ENCODE measurements at places on chromosomes 1 and 21.
A peak's percentile ranks its signal among the peaks of the same experiment; 100 is the strongest.

GRCh38 chr1:9321480-9321849 is 28.8 kb downstream of the SPSB1 start:
- no peak for DNase-seq

DNA sequence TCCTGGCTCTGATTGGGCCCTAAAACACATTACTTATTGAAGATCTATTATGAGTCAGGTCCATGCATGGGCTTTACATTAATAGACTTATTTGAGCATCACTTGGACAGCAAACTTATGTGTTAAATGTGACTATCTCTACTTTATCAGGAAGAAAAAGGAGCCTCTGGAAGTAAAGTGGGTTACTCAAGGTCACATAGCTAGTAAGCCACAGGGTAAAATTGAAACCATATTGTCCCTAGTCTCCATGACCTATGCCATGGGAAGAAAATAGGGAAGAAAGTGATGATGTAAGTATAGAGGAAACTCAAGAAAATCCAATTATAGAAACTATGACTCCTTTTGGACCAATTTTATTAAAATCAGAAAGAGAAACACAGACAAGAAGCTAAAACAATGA is 555.3 kb downstream of the NUF2 start:
- DNase-seq = no peak

- no peak for DNase-seq
These were observed 46.5 kb downstream of the COQ8A start for GRCh38 chr1:226986496-226987178.

- DNase-seq = no peak
These were observed 9.3 kb downstream of the TMEM39B start for GRCh38 chr1:32082022-32082421.

DNA sequence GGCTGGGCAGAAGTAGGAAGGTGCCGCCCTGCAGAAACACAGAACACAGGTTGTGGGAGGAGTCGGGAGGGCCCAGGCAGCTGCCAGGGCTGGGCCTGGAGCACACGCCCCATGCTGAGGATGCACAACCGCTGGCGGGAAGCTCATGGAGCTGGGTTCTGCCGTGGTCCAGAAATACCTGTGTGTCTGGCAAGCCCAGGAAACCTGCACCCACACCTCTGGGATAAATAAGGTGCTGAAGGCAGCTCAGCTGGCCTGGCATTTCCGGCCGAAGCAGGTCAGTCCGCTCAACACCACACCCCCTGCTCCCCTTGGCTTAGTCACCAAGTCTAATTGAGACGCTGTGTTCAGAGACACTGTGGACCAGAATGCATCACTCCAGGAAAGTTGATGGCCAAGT is 32.1 kb downstream of the CTNNBIP1 start:
- no peak for DNase-seq

- DNase-seq = no peak
These were observed 1.1 kb downstream of the TFAP2E start for GRCh38 chr1:35574125-35574654.

GRCh38 chr1:110846861-110847260 is 26.1 kb upstream of the CD53 start:
- DNase-seq = no peak

GRCh38 chr1:21216835-21217811 is 40.4 kb upstream of the EIF4G3 start:
- DNase-seq = peak; percentile 57

- DNase-seq = no peak
These were observed 147.5 kb downstream of the ZC3H11B start for GRCh38 chr1:219465212-219466093.

- no peak for DNase-seq
These were observed 774 bp upstream of the WDTC1 start for GRCh38 chr1:27233667-27234048.

GRCh38 chr1:166971252-166971651 is 4.1 kb downstream of the ILDR2 start:
- no peak for DNase-seq

DNA sequence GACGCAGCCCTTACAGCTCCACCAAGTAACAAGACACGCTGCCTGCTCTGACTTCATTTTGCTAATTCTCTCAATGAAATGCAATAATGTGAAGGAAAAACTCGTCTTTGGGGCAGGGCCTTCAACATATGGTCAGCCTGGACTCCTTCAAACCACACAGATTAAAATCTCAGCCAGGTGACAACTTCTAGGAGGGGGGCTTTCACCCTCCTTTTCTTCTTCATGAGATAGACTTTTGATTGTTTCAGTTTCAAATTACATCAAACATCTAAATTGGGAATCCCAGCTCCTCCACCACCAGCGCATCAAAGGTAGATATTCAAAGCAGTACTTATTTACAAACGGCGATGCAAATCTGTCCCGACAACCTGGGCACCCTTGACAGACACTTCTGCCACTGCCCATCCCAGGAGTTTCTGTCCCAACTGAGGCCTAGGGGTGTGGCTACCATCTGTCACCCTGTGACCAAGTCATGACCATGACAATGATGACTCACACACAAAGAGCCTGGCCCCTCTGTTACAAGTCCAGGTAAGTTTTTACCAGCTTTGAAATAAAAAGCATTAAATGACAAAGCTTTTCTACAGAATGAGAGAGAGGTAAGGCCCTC is 29.7 kb downstream of the SSBP3 start:
- DNase-seq = no peak

DNA sequence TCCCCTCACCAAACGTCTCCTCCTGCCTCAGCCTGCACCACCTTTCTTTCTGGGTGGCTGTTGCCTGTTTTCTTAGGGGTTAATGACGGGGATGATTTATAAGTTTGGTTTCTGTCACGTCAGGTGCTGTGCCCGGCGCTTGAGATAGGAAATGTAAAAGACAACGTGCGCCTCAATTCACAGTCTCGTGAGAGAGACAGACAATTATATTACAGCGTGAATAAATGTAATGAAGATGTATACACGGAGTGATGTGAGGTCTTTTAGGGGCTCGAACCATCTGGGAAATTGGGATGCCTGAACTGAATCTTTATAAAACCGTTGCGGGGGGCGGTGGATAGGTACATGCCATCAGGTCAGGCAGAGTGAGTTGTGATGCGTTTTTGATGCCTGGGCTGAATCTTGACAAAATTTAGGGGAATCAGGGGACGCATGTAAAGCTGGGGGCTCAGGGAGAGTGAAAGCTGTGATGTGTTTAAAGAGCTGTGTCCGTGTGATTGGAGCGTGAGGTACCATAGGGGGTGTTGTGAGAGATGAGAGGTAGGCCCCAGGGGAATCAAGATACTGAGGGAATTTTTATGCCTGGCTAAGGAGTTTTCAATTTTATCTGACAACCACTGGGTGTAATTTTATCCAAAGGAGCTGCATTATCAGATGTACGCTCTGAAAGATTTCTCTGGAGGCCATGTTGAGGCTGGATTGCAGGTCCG is 831 bp downstream of the TIPRL start:
- DNase-seq = no peak

DNA sequence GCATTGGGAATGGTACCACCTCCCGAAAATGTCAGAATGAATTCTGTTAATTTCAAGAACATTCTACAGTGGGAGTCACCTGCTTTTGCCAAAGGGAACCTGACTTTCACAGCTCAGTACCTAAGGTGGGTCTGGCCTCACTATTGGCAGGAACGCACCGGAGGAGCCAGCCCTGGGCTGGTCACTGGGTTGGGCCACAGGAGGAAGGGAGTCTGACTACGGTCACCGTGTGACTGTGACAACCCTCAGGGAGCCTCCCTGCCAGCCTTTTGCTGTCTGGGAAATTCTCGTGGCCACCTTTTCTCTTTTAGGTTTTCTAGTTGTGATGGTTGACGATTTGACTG is 2.2 kb downstream of the IL10RB start:
- no peak for DNase-seq

GRCh38 chr1:50213505-50213904 is 104.8 kb downstream of the ELAVL4 start:
- no peak for DNase-seq

- DNase-seq = no peak
These were observed 89.5 kb upstream of the HIVEP3 start for GRCh38 chr1:42008264-42008663.

- DNase-seq = peak; percentile 69
These were observed 1.5 kb downstream of the HIPK1 start for GRCh38 chr1:113930499-113931161.

GRCh38 chr1:214290424-214291037 is 9.6 kb downstream of the SMYD2 start:
- DNase-seq = no peak

- DNase-seq = no peak
These were observed 116.6 kb upstream of the HIVEP3 start for GRCh38 chr1:42035205-42035829.

DNA sequence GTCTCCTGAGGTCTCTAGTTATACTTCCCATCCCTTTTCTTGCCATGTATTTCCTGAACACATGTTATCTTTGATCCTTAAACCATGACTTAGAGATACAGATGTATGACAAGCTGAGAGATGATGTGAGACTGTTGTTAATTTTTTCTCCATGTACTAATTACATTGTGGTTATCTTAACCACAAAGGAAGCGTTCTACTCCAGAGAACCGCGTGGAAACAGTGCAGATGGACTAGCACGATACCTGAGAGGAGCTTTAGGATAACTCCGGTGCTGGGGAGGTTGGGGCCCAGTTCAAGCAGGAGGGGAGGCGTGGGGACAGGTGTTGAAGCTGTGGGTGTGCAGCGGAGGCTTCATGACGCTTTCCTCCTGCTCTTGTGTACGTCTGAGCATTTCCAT is 17.5 kb downstream of the PDE9A start:
- no peak for DNase-seq

GRCh38 chr1:39960431-39960958 is 5.5 kb downstream of the MFSD2A start:
- DNase-seq = no peak

GRCh38 chr21:34020005-34020847 is 53.2 kb upstream of the MRPS6 start:
- DNase-seq = no peak

- DNase-seq = no peak
These were observed 23.4 kb downstream of the SPSB1 start for GRCh38 chr1:9316080-9316444.

GRCh38 chr21:28068455-28069358 is 924.0 kb downstream of the LTN1 start:
- DNase-seq = no peak

DNA sequence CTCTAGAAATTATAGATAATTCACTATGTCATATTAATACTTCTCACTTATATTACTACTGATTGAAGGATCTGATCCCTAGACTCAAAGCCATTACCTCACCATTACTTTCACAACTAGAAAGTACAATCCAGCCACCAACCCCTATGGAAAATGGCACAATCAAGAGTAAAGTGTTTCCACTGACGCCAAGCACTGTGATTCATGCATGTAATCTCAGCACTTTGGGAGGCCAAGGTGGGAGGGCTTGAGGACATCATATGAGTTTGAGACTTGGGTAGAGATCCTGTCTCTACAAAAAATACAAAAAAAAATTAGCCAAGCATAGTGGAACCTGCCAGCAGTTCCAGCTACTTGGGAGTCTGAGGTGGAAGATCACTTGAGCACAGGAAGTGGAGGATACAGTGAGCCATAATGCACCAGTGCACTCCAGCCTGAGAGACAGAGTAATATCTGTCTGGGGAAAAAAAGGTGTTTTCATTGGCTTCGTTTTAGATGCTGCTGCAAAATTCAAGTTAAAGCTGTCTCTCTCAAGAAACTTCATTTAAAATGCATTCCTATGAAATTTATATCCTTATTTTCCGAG is 126.5 kb downstream of the AKT3 start:
- no peak for DNase-seq

DNA sequence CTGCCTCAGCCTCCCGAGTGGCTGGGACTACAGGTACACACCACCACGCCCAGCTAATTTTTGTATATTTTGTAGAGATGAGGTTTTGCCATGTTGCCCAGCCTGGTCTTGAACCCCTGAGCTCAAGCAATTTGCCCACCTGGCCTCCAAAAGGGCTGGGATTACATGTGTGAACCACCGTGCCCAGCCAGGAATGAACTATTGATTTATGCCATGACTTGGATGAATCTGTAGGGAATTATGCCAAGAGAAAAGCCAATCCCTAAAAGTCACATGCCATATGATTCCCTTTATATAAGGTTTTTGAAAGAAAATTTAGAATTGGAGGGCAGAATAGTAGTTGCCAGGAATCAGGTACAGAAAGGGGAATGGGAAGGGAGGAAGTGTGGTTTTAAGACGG is 19.1 kb upstream of the SLC45A3 start:
- DNase-seq = no peak

- DNase-seq = no peak
These were observed 141.4 kb downstream of the LHX8 start for GRCh38 chr1:75275631-75276030.

DNA sequence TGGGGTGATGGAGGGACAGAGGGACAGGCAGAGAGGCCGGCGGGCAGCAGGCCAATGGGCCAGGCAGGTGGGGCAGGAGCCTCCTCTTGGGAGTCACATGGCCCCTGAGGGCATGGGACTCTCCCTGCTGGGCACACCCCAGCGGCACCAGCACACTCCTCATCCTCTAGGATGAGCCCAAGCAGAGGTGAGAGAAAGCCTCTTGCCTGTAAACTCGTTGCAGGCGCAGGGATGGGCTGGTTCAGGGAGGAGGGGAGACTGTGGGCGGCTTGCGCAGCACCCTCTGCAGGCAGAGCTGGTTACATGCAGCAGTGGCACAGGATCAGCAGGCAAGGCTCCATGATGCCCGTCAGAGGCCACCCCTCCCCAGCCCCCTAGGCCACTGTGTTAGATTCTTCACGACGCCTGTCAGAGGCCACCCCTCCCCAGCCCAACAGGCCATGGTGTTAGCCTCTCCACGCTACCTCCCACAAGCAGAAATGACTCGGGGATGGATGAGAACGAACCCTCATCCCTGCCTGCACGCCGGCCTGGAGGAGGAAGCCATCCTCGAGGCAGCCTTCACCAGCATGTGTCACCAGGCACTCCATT is 209.7 kb upstream of the VAMP3 start:
- no peak for DNase-seq

DNA sequence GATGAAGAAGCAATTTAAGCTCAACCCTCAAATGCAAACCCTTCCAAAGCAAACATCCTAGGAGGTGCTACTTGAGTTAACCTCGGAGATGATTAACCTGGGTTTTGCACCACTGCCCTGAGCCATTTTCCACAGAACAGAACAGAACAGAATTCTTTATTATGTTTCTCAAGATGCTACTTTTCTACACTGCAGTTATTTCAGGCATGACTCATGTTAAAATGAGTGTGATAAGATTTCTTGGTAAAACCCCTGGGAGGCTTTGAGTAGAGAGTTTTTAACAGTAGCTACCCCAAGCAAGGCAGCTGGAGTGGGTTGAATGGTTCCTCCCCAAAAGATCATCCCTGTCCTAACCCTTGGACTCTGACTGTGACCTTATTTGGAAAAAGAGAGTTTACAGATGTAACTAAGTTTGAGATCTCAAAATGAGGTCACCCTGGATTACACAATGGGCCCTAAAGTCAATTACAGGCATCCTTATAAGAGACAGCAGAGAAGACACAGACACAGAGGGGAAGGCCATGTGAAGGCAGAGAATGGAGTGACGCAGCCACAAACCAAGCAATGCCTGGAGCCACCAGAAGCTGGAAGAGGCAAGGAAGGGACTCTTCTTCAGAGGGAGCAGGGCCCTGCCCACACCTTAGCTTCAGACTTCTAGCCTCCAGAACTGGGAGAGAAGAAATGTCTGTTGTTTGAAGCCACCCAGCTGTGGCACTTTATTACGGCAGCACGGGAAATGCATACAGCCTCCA is 153.4 kb downstream of the ETS2 start:
- no peak for DNase-seq
